CD8-positive, alpha-beta T cell (primary cell): ENCODE measurements at places on chromosomes 1 and 21. TPM values are rescaled to one million over a fixed set of nuclear protein-coding genes. Genes with fewer than 3 reads are reported as not detected.

- DNase-seq = no peak
These were observed 7.4 kb downstream of the PIK3C2B start for GRCh38 chr1:204487256-204487615.

DNA sequence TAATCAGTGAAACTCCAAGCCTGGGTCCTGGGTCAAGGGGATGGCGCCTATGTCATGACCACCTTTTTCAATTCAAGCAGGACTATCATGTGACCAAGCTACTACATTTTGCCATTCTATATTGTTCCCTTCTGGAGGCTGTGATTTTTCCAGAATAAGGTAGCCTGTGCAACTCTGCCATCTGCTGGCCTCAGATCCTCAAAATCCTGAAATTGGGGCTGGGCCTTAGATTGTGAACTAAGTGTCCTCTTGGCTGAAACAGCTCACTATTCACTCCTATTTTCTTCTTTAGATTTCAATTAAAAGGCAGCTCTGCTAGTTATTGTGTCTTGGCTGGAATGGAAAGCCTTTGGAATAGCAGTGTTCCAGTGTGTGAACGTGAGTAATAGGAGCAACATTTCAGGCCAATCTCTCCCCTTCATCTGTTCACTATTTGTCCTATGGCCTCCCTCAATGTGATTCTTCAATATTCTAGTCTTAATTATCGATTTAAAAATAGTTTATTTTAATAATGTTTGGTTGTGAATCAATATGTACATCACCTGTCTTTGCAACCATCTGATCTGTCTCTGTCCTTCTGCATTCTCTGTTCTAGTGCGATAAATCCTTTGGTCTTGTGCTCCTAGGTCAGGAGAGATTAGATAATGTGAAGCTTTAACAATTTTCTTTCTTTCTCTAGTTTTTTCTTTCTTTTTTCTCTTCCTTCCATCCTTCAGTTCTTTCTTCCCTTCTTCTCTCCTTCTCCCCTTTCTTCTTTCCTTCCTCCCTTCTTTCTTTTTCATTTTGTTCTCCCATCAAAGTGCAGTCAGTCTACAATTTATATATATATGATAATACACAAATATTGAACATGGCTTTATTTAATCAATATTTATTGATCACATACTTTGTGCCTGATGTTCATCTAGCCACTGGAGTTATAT is 69.8 kb downstream of the CR1 start:
- no peak for DNase-seq

GRCh38 chr1:209427811-209428210 is 155.7 kb upstream of the CAMK1G start:
- DNase-seq = no peak

- DNase-seq = no peak
These were observed 9.6 kb downstream of the TRIM11 start for GRCh38 chr1:228396770-228397662.

GRCh38 chr1:78432016-78432415 is 58.8 kb upstream of the PTGFR start:
- no peak for DNase-seq

DNA sequence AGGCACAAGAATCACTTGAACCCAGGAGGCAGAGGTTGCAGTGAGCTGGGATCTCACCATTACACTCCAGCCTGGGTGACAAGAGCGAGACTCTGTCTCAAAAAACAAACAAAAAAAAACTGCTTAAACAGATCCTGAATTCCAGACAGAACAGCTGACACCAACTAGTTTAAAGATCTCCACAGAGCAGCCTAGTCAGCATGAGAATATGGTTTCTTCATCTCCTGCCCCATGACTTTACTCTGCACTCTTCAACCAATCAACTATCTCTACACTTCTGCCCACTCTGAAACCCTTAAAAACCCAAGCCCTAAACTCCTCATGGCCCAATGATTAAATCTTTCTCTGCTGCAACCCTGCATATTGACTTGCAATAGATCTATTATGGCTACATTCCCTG is 7.5 kb upstream of the PRRC2C start:
- DNase-seq = no peak

DNA sequence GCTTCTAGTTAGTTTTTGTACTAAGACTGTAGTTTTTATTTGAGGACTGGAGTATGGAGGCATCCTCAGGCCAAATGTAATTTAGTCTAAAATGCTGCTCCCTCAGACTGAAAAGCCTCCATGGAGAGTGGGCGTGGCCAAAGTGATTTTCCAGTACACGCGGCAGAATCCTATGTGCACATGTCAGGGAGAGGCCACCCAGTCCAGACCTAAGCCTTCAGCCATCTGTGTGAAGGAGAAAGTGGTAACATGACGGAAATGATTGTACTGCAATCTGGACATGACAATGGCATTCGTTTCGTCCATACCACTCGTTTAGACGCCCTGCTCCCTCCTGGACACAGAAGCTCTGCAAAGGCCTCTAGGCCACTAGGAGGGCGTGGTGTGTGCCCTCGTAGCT is 56.2 kb downstream of the PCP4 start:
- no peak for DNase-seq

DNA sequence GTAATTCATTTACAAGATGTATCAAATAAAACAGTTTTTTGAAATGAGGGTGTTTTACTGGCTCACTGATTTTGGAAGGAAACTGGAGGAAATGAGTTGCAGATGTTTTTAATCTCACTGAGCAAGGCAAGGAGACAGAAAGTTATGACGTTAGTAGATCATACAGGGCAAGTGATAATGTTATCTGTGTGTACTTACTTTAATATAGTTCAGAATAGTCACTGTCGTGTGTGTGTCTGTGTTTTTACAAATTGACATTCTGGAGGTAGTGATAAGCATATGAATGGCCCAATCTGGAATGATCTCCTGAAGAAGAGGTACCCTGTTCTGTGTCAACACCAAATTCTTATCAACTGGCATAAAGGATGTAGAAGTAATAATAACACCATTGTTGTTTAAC is 1.9 kb upstream of the GBP4 start:
- no peak for DNase-seq

- DNase-seq = no peak
These were observed 20.6 kb downstream of the ETNK2 start for GRCh38 chr1:204130981-204131892.

DNA sequence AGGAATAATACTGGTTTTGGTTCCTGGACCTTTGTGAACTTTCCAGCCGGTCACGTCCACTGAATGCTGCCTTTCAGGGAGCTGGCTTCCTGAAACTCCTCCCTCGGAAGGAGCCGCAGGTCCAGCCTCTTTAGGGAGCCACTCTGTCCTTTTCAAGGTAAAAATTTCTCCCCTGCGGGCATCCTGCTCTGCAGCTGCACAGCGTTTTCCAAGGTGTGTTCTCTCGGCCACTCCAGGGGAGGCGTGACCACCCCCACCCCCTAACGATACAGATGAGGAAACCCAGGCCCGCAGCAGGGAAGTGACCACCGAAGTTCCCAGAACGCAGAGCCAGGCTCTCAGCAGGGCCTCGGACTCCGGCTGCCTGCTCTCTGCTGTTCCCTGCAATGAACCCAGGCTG is 21.5 kb downstream of the PADI2 start:
- DNase-seq = no peak

- no peak for DNase-seq
These were observed 2.5 kb downstream of the PPP1R15B start for GRCh38 chr1:204409123-204409522.

DNA sequence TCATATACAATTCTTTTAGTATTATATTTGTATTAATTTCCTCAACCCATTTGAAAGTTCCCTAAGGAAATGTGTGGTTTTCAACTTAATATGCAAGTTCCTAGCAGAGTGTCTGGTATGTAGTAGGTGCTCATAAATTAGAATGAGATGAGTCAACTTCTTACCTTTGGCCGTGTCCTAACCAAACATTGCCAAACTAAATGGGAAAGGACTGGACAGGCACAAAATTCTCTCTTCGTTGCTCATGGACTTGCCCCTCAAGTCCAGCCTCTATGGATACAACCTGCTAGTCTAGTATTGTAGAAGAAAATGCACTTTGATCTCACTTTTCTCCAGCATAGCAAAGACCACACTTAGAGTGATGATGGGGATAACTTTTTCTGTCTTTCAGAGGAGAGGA is 11.6 kb upstream of the MRPS14 start:
- no peak for DNase-seq

GRCh38 chr1:23152966-23153684 is 15.5 kb downstream of the LUZP1 start:
- DNase-seq = no peak

- no peak for DNase-seq
These were observed 71.4 kb downstream of the KIF26B start for GRCh38 chr1:245226203-245226499.

DNA sequence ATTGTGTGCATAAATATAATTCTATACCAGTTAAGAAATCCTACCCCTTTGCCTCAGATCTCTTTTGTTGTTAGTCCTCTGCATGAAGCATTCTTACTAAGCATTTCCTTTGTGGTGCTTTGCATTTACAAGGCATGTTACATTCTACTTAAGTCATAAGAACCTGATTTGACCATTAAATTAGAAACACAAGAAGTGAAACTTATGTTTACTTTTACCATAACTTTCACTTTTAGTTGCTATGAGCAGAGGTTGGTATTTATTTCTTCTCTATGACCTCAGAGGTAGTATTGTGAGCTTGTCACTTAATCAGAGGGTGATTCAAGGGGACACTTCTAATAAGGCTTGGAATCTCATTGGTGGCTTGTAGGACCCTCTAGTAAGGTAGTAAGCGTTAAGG is 9.0 kb downstream of the FAM20B start:
- DNase-seq = no peak

DNA sequence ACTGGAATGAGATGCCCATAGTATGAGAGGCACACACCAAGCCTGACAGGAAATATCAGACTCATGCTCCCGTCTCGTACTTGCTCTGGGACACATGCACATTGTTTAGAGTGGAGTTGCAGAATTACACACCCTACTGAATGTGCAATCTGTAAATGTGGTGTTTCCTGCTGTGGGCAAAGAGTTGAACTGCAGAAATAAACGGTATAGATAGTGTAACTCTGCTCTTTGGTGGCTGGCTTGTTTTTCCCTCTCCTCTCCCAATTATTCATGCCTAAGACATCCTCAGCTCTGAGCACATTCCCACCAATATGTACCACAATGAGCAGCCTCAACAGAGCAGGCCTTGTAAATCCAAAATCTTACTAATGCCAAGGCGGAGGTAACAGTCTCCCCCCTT is 90.1 kb upstream of the DIRAS3 start:
- no peak for DNase-seq

- no peak for DNase-seq
These were observed 2.1 kb downstream of the MEGF6 start for GRCh38 chr1:3609016-3609768.

- no peak for DNase-seq
These were observed 21.5 kb downstream of the WLS start for GRCh38 chr1:68210829-68211228.

LCE1F gene
- not detected for total RNA-seq

PDC gene
- total RNA-seq = not detected

DNAJC6 gene
- total RNA-seq = 1.9 TPM

VWA5B1 gene
- total RNA-seq = not detected

CLCA4 gene
- not detected for total RNA-seq

FAM72C gene
- total RNA-seq = not detected

LRRC53 gene
- not detected for total RNA-seq

TLR5 gene
- total RNA-seq = 1.2 TPM

ROR1 gene
- not detected for total RNA-seq

GSTM5 gene
- total RNA-seq = 0.11 TPM

CSMD2 gene
- not detected for total RNA-seq
